Lung microvascular endothelial cell (primary cell): ENCODE measurements at places on chromosomes 3 and 15. TPM values are rescaled to one million over a fixed set of nuclear protein-coding genes. Genes with fewer than 3 reads are reported as not detected.
A peak's percentile ranks its signal among the peaks of the same experiment; 100 is the strongest.

- DNase-seq: no peak
Observed at GRCh38 chr3:13072600-13073325, 466 bp downstream of the IQSEC1 start.

- DNase-seq: no peak
Observed at GRCh38 chr3:39190281-39191025, 1.9 kb downstream of the XIRP1 start.

- DNase-seq: no peak
Observed at GRCh38 chr3:176870451-176870850, 326.8 kb downstream of the TBL1XR1 start.

GRCh38 chr3:146577662-146578061 lies 27.5 kb downstream of the PLSCR5 start:
- peak; percentile 86 for DNase-seq

- no peak for DNase-seq
Observed at GRCh38 chr15:93274257-93274656, 185.2 kb upstream of the RGMA start.

GRCh38 chr15:73069109-73069508 lies 16.8 kb downstream of the NEO1 start:
- no peak for DNase-seq

DNA sequence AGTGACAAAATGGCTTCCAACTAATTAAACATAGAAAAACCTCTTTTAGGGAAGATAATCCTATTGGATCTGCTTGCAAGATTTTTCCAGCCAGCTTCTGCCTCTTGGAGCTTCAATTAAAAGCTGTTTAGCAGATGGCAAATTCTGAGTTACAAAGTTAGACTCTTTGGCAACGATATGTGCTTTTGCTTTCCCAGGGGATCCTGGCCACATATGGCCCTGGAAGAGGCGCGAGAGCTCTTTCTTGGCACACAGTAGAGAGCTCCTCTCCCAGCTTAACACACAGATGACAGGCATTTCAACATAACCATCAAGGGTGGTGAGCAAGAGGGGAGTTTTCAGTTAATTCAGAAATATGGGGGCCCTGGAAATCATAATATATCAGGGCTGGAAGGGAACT lies 41.6 kb upstream of the GALNT15 start:
- DNase-seq: no peak

- DNase-seq: no peak
Observed at GRCh38 chr15:26095710-26096330, 232.7 kb upstream of the ATP10A start.

- DNase-seq: peak; percentile 12
Observed at GRCh38 chr3:15215996-15216395, 9.9 kb downstream of the CAPN7 start.

DNA sequence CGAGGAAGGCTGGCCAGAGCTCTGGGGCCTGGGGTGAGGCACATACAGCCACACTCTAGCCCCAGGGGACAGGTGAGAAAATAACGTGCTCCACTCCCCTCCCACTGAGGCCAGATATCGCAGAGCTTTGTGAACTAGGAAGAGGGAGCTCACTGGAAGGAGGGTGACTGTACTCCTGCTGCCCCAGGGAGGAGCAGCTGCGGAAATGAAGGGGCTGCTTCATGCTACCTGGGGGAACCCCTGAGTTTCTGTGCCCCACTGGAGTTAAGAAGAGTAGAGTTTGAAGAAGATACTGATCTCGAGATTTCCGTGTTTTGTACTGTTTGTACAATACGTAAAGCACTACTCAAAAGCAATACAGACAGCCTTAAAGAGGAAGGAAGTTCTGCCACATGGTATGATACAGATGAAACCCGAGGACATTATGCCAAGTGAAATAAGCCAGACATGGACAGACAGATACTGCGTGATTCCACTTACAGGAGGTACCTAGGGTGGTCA lies 44.6 kb downstream of the CMTM6 start:
- peak; percentile 57 for DNase-seq

DNA sequence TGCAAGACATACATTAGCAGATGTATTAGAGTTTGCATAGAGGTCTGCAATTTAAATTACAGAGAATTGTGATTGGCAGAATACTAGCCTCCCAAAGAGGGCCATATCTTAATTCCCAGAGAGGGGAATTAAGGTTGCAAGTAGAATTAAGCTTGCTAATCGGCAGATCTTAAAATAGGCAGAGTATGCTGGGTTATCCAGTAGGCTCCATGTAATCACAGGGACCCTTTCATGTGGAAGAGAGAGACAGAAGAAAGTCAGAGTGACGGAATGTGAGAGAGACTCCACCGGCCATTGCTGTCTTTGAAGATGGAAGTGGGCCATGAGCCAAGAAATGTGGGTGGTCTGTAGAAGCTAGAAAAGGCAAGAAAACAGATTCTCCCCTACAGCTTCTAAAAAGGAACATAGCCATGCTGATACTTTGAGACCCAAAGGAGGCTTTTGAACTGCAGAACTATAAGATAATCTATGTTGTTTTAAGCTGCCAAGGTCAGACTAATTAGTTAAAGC lies 38.8 kb downstream of the IMPG2 start:
- DNase-seq: no peak

DNA sequence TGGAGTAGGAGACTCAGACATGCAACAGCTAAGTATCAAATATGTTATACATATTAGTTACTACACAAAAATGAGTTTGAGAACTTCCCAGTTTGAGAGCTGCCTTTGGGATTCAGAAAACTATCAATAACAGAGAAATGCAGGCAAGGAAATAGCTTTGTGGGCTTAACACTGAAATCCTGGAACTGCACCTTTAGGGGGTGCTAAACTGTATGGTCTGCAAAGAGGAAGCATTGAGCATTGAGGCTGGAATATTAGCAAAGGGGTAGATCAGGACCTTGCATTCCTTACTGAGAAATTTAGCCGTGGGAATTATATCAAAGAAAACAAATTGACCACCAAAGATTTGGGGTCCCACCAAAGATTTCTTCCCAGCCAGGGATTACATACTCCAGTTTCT lies 580.0 kb downstream of the ZNF385D start:
- DNase-seq: no peak

DNA sequence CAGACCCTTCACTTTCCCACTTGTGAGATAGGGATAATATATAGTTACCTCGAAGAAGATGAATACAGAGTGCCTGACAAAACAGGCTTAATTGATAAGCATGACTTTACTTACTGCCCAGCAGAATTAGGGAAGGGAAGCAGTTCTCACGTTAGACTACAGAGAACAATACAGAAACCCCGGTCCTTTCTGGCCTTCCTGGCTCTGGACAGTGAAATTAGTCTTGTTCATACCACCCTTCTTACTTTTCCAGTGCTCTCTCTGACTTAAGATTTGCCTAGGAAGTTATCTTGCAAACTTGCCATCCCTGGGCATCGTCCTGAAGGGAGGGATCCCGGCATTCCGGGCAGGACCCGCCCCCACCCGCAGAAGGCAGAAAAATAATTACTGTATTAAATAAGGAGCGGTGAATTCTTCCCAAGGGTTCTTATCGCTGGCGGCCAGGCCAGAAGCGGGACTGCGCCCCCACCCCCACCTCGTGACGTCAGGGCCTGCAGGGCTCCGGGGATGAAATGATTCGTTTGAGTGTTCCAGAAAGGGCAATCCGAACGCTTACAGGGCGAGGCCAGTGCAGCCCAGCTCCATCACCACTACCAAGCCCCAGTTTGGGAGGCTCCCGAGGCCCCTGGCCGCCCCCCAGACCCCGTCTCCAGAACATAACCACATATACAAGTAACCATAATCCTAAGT lies 8.4 kb downstream of the SOX2 start:
- no peak for DNase-seq

DNA sequence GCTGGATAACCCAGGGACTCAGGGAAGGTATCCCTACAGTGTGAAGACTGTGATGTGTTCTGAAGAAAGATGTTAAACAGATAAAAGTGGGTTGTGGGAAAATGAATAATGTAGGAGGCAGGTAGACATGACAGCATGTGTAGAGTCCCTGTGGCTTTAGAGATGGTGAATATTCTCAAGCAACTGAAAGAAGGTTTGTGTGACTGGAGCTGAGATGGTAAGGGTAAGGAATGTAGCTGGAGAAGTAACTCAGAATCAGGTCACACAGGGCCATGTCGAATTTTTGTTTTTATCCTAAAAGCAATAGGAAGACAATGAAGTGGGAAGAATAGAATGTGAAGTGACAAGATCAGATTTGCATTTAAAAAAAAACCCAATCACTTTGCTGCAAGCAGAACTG lies 53.7 kb upstream of the TRPC1 start:
- no peak for DNase-seq

The PIGZ gene
- 1.7 and 2.0 TPM in 2 replicates for total RNA-seq

The TM4SF1 gene
- total RNA-seq: 1,181 and 1,820 TPM in 2 replicates

The WWTR1 gene
- total RNA-seq: 124 and 142 TPM in 2 replicates

The FBXL22 gene
- under 0.01 and 0.20 TPM in 2 replicates for total RNA-seq

The ARGFX gene
- not detected in 2 replicates for total RNA-seq

The KCNMB2 gene
- not detected in 2 replicates for total RNA-seq

The TTC23 gene
- total RNA-seq: 15.3 and 17.1 TPM in 2 replicates

The MYH15 gene
- under 0.01 TPM in 2 replicates for total RNA-seq

The CPN2 gene
- not detected in 2 replicates for total RNA-seq

The KCNMB3 gene
- 1.3 and 2.6 TPM in 2 replicates for total RNA-seq

The LRRIQ4 gene
- total RNA-seq: not detected in 2 replicates
